CD4-positive, alpha-beta T cell treated with Interleukin-2 at 100 ng/mL for 4 hours (primary cell): ENCODE measurements at places on chromosomes 2 and 18.

DNA sequence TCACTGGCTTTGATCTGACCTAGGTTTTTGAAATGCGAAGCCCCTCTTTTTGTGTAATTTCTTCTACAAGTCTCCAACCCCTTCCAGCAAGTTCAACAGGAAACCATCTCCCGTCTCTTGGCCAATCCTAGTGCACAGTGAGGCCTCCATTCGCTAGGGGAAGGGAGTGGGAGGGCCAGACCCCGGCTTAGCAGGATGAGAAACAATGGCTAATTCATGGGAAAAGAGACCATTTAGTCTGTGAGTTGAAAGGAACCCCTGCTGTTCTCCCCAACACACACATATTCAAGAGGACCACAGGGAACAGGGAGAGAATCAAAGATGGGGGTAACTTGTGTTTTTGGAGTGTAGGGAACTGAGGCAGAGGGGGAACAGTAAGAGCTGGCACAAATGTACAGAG lies 83.0 kb downstream of the RTN4 start:
- no peak for DNase-seq

DNA sequence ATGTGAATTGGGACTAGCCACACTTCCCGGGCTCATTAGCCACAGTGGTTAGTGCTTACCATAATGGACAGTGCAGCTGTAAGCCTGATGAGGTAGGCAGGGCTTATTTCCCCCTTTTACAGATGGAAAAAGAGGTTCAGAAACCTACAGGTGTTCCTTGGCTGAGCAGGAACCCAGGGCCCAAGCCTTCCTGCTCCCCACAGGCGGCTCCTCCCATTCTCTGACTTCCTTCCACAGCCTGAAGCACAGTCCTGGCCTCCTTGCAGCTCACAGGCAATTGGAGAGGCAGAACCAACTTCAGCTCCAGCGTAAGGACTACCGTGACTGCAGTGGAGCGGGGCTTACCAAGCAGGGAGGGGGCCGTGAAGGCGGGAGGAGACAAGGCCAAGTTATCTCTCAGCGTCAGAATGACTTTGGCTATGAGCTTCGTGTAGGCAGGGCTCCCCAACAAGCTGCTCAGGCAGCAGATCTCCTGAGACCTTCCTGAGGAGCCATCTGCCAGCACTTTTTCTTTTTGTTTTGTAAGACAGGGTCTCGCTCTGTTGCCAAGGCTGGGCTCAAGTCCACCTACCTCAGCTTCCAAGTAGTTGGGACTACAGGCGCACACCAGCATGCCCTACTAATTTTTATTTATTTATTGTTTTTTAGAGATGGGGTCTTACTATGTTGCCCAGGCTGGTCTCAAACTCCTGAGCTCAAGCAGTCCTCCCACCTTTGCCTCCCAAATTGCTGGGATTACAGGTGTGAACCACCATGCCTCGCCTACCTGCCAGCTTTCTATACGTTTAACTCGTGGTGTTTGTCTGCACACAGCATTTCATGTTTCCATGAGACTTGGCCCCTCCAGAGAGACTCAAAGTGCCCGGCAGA lies 34.2 kb upstream of the NT5DC4 start:
- DNase-seq: no peak

GRCh38 chr2:102437122-102437521 lies 14.2 kb downstream of the IL18RAP start:
- no peak for DNase-seq

- no peak for DNase-seq
Observed at GRCh38 chr2:241248289-241248688, 59.8 kb downstream of the ANO7 start.

DNA sequence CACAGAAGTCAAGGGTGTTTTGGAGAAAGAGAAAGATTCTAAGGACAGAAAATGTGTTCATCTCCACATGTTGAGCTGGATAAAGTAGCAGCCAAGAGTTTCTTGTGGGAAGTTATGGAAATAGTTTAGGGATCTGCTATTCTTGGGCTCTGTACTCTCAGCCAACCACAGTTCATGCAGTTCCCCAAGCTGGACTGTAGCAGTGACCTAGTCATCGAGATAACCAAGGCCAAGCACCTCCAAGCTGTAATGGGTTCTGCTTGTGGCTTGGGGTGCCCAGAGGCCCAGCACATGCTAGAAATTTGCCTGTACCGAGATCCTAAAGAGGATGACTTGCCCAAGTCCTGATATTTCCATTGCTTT lies 91.9 kb upstream of the RASGRP3 start:
- DNase-seq: no peak

- no peak for DNase-seq
Observed at GRCh38 chr2:196675963-196676362, 36.4 kb downstream of the CCDC150 start.

- no peak for DNase-seq
Observed at GRCh38 chr2:107530046-107530445, 296.6 kb upstream of the RGPD4 start.

DNA sequence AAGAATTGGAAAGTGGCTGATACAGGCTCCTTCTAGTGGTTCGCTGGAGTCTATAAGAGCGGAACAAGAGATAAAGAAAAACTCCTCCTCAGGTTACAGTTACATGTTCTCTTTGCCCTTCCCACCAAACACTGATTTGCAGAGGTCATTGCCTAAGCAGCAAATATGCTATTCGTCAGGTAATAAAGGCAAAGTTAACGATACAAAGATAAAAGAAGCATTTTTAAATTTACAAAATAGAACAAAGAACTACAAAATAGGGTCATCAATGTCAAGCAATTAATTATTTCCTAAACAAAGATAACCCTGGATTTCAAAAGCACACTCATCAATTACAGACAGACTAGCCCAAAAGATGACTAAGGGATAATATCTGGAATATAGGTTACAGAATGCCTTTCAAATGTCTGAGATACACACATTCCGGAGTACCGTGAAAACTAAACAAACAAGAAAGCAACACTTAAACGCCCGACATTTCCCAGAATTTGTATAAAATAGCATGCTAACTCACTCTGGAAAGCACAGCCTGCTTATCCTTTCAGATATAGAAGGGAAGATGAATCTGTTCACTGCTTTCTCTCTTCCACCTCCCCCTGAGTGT lies 186.4 kb downstream of the MREG start:
- DNase-seq: no peak

- no peak for DNase-seq
Observed at GRCh38 chr2:73013936-73014335, 57.6 kb downstream of the SFXN5 start.

- no peak for DNase-seq
Observed at GRCh38 chr2:128628206-128628605, 309.5 kb upstream of the HS6ST1 start.

DNA sequence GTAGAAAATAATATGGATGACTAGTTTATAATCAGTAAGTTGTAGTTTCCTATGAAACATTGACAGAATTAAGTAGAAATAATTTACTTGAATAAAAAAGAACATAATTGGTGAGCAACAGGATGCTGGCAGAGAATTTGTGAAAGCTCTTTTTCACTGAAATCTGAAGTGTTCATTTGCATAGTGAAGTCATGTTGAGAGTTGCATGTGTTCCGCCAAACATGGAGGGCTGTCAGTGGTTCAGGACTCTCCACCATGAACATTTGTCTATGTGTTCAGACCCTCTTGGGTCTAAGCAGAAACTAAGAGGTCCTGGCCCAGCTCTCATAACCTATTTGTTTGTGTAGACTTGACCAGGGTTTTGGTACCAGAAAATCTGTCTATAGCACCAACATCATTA lies 182.5 kb upstream of the LINC00305 start:
- no peak for DNase-seq

- DNase-seq: no peak
Observed at GRCh38 chr2:201320701-201321100, 36.4 kb downstream of the FLACC1 start.

DNA sequence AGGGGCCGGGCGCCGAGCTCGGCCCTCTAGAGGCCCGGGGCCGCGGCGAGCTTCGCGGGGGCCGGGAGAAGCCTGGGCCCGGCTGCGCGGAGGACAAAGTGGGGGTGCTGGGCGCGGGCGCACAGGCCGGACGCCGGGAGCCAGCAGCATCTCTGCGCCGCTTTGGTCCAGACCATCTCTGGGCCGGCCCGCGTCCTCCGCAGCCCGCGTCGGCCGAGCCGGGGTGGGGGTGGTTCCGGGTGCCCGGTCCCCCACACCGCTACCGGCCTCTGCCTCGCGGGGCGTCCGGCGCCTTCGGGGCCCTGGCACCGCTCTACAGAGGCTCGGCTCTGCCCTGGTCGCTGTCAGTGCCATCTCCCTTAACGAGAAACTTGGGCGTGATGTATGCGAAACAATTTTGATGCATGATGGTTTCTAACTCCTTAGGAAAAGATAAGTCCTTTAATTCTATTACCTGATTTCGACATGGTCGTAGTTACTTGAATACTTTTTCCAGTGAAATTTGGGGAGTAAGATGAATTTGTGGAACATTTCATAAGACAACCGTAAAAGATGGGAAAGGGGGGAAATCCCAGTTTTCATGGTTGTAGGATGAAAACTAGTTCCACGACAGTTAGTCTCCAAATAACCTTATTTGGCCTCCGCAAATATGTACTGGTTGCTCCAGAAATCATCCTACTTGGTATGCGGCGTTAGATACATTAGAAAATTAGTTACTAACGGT lies 562 bp downstream of the TWSG1 start:
- peak; percentile 31 for DNase-seq

DNA sequence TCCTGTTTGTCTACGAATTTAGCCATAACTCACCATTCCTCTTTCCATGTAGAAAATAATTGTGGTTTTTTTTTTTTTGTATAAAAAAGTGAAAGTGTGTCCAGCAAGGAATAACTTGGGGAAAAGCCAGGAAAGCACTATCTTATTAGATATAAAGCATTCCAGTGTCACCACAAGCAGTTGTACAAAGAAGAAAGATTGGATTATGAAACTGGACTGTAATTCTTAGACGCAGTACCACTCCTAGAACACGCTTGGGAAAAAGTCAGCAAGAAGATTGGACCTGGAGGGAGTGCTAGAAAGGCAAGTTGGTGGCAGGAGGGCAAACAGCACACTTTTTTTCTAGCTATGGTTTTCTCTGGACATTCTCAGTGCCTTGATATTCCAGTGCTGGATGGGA lies 186.7 kb downstream of the PARD3B start:
- DNase-seq: no peak

GRCh38 chr2:239700686-239701345 lies 300.0 kb upstream of the HDAC4 start:
- DNase-seq: no peak

GRCh38 chr2:217856871-217857270 lies 145.9 kb downstream of the TNS1 start:
- no peak for DNase-seq

- DNase-seq: no peak
Observed at GRCh38 chr2:187299122-187299906, 148.7 kb downstream of the CALCRL start.

DNA sequence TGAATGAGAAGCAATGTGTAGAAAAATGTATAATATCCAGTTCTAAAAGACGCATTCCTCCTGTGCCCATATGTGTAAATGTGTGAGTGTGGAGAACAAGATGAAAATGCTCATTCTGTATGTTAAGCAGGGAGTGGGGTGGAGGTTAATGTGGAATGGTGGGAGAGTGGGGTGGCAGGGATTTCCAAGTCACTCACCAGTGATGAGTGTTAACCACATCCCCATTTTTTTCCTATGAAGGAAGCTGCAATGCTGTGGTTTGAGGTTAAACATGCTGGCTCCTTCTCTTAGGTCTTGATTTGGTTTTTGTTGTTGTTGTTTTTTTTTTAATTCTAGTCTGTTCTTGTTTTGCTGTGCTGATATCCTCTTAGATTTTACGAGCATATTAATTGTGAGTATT lies 169.4 kb downstream of the NEDD4L start:
- DNase-seq: no peak

DNA sequence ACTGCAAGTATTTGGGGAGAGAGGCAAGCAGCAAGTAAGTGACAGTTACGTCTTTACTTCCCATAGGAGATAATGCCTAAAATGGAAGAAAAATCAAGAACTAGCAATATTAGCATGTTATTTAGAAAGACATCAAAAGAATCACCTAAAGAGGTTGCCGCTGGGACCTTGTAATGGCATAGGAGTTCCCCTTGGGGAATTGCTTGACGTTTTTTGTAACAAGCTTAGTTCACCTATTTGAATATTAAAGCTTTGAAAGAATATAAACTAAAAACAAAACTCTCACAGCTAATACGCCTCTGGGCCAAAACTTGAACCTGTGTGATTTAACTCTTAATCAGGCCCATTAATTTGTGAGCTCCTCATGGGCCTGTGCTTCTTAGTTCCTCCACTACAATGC lies 89.0 kb downstream of the AAK1 start:
- no peak for DNase-seq

- no peak for DNase-seq
Observed at GRCh38 chr2:1702186-1702565, 42.1 kb downstream of the PXDN start.

DNA sequence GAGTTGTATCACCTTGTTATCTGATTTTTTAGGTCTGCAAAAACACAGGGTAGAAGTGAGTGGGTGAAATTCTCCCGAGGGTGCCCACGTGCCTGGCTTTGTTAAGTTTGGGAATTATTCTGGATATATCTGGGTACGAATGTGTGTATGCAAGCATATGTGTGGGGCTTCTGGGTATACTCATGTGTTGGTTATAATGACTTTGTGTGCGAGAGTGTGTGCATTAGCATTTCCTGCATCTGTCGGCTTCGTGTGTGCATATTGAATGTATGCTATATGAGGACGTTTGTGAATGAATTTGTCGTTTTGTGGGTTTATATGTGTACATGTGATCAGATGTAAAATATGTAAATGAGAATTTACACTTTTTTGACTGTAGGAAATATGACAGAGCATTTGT lies 13.8 kb upstream of the DNAJC27 start:
- DNase-seq: no peak

DNA sequence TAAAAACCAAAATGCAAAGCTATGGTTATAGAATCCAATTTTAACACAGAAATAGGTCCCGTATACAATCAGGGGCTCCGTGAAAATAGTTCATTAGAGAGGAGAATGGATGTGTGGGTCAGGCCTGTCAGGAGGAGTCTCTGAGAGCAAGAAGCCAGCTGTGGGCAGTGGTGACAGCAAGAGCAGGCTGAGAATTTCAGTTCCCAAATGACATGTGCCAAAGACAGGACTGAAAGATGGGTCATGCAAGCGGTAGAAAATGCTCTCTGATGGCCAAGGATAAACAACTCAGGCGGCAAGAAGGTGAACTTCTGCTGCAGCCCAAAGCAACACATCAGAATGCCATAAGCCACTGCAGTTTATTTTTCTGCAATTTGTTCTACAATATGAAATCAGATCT lies 100.4 kb downstream of the CCDC141 start:
- DNase-seq: no peak

- DNase-seq: no peak
Observed at GRCh38 chr2:236210536-236210935, 42.4 kb upstream of the GBX2 start.

DNA sequence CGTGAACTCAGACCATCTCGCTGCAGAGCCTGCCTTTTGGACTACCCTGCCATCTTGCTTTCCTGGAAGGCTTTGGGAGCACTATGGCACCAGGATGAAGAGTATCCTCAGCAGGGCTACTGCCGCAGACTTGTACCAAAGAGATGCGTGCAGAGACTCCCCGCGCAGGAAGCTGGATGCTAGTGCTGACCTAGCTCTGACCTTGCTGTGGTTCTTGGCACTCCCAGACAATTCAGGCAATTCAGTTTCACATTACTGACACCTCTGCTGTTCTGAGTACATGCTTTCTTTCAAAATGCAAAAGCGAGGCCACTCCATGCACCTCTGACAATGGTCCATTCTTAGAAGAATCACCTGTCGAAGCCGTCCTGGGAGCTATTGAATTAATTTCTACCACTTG lies 251.5 kb upstream of the MEX3C start:
- DNase-seq: no peak
